ENCODE measurements at places on chromosomes 12 and 14. TPM values are rescaled to one million over a fixed set of nuclear protein-coding genes. Genes with fewer than 3 reads are reported as not detected.

DNA sequence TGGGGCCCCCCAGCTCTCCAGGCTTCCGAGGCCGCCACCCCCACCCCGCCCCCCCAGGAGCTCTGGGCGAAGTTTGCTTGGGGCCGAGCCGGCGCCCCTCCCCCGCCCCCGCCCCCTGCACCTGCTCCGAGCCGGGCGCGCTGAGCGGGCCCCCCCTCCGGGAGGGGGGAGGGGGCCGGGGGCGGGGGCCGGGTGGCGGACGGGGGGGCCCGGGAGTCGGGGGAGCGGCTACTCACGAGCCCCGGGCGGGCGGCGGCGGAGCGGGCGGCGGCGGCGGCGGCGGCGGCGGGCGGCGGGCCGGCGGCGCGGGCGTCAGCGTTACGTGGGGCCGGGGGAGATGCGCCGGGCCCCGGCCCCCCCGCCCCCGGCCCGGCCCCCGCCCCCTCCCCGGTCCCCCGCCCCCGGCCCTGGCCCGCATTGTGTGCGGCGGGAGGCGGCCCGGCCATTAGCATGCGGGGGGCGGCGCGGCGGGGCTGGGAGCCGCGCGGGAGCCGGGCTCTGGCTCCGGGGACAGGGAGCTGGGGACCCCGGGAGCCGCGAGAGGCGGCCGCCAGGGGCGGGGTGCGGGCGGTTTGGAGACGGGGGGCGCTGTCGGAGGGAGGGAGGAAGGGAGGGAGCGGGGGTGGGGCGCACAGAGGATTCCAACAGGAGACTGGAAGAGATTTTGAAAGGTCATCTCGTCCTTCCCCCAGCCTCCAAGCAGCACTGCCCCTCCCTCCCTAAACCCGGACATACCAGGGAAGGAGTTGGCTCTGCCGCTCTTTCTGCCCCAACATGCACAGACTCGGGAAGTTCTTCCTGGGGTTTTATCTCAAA lies at the start of gene ZNF219:
TSS of gene ZNF219 (minus strand) at position 580 of the 816 bp plus-strand sequence. CDS start 5,064 bp downstream, outside the sequence.
- DNase-seq, result no peak

DNA sequence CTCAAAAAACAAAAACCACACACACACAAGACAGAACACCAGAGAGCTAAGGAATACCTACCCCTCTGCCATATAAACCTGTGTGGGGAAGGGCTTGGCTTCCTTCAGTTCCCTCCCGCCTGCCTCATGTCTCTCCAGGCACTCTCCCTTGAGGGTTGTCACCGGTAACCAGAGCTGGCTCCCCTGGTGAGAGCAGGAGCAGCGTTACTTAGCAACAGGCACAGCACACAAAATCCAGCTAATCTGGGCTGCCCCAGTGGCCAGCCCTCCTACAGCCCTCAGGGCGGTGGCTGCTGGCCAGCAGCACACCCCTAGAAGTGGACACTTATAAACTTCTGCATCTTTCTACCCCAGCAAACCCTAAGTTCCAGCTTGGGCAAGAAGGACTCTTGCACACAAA lies 21.6 kb upstream of the NR4A1 start:
- no peak for DNase-seq

DNA sequence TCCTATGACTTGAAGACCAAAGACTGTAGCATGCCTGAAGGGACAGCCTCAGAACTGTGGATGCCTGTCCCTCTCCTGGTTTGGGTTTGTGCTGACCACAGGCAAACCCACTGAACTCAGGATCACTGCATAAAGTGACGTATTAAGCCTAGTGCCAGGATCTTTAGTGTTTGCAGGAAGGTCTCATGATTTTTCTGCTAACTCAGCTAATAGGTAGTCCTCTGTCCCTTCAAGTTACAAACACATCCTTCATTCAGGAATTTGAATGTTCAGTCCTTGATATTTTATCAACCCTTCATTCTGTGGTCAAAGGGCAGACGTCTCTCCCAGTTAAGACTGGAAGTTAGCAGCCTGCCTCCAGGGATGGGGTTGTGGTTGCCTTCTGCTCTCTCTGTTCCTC lies 10.3 kb upstream of the OAS3 start:
- no peak for DNase-seq

- no peak for DNase-seq
Observed at GRCh38 chr14:87049950-87050349, 943.0 kb downstream of the GALC start.

- DNase-seq, result no peak
Observed at GRCh38 chr12:98359856-98360255, 155.5 kb upstream of the TMPO start.

GRCh38 chr12:131461096-131461495 lies 249.8 kb upstream of the SFSWAP start:
- no peak for DNase-seq

- no peak for DNase-seq
Observed at GRCh38 chr12:76471579-76471978, 88.0 kb downstream of the OSBPL8 start.

DNA sequence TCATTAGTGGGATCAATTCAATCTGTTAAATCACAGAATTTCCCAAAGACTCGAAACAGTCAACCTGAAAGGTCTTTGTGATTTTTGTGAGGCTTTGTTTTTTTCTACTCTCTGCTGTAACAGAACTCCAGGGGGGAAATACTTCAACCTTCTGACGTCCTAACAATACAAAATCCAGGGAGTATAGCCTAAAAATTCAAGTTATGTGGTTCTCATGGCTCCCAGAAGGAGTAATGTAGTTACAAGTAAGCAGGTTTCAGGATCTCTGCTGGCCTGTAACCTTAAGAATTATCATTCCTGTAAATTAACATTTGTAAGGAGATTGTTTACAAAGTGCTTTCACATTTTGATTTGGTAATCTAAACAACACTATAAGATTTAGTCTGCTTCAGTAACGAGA lies 39.9 kb downstream of the VEZT start:
- DNase-seq, result no peak

- no peak for DNase-seq
Observed at GRCh38 chr12:3380200-3381043, 110.6 kb upstream of the PRMT8 start.

DNA sequence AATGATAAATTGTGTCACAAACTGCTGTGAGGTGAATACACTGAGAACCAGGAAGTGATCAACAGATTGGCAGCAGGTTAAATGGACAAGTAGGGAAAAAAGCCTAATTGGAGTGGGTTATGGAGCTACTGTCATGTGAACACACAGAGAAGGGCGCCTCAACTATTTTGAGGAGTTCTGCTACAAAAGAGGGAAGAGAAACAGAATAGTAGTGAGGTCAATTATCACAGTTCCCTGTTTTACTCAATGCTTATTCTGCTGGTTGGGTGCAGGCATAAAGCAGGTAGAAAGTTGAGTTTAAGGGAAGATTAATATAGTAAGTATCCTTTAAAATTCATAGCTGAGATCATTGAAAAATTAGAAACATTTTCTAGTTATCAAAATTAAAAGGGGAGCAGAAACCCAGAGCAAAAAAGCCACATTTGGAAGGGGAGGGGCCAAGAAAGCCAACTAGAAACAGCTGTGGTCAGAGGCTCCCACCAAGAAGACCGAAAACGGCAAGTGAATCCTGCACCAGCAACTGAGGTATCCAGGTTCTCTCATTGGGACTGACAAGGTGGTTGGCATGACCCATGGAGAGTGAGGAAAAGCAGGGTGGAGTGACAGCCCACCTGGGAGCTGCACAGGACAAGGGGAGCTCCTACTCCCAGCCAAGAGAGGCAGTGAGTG lies 105.7 kb downstream of the ZC3H14 start:
- DNase-seq, result no peak

DNA sequence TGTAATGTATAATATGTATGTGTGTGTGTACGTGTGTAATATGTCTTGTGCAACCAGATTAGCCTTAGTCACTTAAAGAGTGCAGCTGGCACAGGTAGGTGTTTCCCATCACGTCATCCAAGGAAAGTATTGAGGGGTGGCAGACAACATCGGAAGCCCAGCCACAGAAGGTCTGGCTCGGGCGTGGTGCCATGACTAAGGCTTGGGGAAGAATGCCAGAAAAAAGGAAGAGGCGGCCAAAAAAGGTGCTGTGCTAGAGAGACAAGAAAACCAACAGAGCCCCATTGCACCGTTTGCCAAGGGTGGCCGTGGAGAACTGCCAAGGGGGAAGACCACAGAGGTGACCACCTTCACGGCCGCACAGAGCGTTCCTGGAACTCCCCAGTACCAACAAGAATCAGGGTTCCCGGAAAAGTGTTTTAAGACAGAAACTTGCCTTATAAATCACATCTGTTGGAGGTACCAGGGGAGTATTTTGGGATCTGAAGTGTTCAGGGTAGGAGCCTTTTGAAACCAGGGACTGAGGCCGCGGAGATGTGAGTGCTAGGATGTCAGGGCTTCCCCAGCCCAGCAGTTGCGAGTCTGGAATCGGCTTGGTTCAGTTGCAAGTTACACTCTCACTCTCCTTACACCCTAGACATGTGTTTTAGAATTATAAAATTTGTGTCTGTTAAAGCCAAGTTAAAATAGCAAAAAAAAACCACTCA lies 131.2 kb upstream of the DYRK2 start:
- no peak for DNase-seq

- DNase-seq, result no peak
Observed at GRCh38 chr12:41460906-41461305, 272.8 kb downstream of the PDZRN4 start.

DNA sequence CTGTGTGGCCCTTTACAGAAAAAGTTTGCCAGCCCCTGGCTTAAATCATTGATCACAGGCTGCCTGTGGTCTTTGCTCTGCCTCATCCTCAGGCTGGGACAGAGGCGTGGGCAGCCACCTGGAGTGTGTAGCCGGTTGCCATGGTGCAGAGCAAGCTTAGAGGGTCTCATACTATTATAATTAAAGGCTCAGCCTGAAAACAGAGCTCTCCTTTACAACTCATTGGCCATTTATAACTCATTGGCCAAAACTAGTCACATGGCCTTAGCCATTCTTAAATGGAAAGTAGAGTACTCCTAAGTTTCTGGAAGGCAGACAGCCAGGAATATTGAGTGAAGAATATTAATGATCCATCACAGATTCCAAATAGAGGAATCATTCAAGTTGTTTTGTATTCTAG lies 3.0 kb downstream of the HSP90B1 start:
- DNase-seq, result no peak

- DNase-seq, result no peak
Observed at GRCh38 chr14:101821528-101821927, 60.0 kb downstream of the PPP2R5C start.

GRCh38 chr12:117035287-117035686 lies 63.9 kb downstream of the TESC start:
- no peak for DNase-seq

DNA sequence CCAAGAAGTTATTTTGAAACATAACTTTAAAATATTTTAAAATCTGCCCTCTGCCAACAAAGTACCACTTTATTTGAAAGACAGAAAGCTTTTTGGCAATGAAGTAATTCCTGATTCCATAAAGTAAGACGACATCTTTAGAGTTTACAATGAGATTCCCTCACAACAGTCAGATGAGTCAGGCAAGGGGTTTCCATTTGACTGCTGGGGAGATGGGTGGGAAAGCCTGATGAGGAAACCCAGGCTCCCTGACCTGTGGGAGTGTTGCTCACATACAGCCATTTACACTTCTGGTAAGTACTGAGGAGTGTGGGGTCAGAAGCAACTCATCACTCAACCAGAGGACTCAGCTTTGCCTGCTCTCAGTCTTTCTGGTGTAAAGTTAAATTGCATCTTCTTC lies 10.2 kb downstream of the KITLG start:
- DNase-seq, result no peak

DNA sequence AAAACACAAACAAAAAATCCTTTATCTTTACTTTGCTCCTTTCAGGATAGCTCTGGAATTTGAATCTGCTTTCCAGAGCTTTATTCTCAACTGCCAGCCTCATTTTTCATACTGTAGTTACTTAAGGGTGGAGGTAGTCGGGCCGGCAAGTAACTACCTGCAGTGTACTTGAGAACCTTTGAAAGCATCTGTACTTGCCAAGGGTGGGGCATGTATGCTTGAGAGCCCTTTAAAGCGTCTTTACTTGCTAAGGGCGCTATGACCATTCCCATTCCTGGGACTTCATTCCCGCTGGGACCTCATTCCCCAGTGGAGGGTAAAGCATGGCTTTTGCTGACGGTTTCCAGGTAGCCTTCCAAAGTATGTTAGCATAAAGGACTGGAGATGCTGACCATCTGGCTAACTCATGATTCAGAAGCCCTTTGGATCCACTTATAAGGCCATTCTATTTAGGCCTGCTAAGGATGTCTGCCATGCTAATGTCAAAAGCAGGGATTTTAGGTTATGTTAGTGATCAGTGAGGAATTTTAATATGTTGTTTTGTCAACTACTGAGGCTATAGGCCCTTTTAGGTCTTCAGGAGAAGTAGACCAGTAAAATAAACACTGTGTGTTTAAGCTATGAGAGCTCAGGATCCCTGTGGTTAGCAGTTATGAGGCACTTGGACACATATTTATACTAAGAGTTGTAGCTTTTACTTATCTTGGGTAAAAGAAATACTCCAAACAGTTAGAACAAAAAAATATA lies 74.9 kb downstream of the CRADD start:
- no peak for DNase-seq

Gene LGR5
- total RNA-seq, result 0.31 TPM

Gene CNTN1
- 0.66 TPM for total RNA-seq
